Osteocyte (in vitro differentiated cells): ENCODE measurements at places on chromosomes 11 and 22.

GRCh38 chr11:2249189-2249916 is 21.0 kb downstream of the ASCL2 start:
- no peak for DNase-seq

- DNase-seq = peak; percentile 63
Measured at GRCh38 chr22:38923463-38924346, 33.7 kb upstream of the APOBEC3A start.

GRCh38 chr22:48492366-48493320 is 1335.0 kb downstream of the BRD1 start:
- DNase-seq = no peak

GRCh38 chr22:39498368-39498767 is 3.7 kb upstream of the MIEF1 start:
- DNase-seq = no peak

GRCh38 chr11:456533-456932 is 6.5 kb downstream of the PTDSS2 start:
- DNase-seq = no peak

DNA sequence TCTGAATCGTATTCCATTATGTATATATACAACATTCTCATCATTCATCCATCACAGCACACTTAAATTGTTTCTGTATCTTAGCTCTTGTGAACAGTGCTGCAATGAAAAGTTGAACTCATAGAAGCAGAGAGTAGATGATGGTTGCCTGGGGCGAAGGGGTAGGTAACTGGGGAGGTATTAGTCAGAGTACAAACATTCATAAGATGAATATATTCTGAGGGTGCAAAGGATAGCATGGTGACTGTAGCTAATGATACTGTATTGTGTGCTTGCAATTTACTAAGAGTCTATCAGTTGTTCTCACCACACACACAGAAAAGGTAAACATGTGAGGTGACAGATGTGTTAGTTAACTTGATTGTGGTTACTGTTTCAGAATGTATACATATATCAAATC is 12.6 kb upstream of the RFPL2 start:
- no peak for DNase-seq

DNA sequence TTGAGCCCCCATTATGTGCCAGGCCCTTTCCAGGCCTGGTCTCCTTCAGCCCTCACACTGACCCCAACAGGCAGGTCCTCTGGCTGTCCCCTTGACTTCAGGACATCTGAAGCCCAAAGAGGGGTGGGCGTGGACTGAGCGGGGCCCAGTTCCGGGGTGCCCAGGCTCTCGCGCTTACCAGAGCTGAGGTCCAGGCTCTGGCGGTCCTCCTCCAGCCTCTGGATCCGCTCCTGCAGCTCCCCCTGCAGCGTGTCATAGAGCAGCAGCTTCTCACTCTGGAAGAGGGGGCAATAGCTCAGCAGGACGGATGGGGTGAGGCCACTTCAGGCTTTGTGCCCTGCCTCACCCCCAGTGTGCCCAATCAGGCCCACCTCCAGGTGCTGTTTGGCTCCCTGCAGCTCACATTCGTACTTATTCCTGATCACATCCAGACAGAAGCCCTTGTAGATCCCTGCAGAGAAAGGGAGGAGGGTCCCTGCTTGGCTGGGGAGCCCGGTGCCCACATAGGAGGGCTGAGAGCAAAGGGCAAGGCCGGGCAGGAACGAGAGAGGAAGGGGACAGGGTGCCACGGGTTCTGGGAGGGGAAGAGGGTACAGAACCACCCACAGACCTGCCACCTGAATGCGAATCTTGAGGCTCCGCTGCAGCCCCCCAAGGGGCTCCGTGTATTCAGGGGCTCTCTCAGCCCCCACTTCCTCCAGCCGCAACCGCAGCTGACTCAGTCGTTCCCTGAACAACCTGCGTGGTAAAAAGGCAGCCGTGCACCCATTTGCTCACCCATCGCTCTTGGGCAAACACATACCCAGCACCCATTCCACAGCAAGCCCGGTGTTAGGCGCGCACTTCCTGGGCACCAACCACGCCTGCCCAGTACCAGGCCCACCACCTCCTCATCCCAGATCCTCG is 4.1 kb downstream of the BRMS1 start:
- no peak for DNase-seq

GRCh38 chr11:133982876-133983275 is 26.1 kb upstream of the IGSF9B start:
- no peak for DNase-seq

- no peak for DNase-seq
Measured at GRCh38 chr11:94184846-94185245, 56.2 kb downstream of the PANX1 start.

DNA sequence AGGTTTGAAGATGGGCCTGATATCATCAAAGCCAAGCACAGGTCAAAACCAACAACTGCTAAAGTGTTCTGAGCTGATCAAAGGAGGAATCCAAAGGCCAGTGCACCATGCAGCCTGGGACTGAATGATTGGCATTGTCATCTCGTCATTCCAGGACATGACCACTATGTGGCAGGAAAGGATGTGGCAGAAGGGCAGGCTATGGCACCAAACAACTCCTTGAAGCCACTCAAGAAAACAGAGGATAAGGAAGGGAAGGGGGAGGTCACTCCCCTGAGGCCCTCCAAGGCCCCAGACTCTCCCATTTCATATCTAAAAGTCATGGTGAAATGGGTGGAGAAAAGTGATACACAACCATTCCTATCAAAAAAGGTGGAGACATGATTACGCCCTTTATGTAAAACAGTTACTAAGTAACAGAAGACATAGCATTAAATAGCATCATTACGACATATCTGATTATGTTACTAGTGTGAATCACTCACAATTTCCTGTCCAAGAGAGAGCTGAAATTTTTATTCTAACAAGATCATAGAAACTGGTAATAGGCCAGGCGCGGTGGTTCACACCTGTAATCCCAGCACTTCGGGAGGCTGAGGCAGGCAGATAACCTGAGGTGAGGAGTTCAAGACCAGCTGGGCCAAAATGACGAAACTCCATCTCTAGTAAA is 49.3 kb downstream of the AHNAK start:
- no peak for DNase-seq
